Bronchial epithelial cell (primary cell): ENCODE measurements at places on chromosomes 16 and 17. TPM values are rescaled to one million over a fixed set of nuclear protein-coding genes. Genes with fewer than 3 reads are reported as not detected.

- DNase-seq = no peak
These were observed 1.5 kb downstream of the LIMD2 start for GRCh38 chr17:63698381-63698885.

Gene TOP2A
- total RNA-seq = 0.79 and 2.0 TPM in 2 replicates

Gene HSD3B7
- 5.1 and 8.2 TPM in 2 replicates for total RNA-seq

- peak; percentile 83 for DNase-seq
These were observed 66.4 kb downstream of the SCNN1B start for GRCh38 chr16:23368469-23368868.

- DNase-seq = no peak
These were observed 154.1 kb upstream of the SOX9 start for GRCh38 chr17:71966459-71967313.

DNA sequence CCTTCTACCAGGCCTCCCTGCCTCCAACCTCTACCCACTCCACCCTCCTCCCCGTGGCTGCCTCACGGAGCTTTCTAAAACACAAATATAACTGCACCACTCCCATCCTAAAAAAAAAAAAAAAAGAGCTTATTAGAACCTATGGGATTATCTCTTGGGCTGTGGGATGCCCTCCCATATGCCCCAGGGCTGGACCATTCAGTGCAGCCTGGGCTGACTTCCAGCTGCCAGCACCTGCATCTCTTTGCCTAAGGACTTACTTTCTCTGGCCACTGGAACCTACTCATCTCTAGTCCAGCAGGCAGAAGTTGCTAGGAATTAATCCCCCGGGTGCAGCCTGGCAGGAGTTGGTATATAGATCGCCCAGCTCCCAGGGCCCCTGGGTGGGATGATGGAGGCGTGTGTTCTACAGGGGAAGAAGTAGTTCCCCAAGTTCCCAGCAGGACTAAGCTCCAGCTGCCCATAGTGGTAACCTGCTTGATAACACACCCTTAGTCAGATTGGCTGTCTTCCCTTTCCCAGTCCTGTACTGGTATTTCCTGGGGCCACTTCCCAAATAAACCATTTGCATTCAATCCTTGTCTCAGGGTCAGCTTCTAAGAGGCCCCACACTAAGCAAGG, 10.3 kb downstream of the MPP3 start:
- DNase-seq = no peak

GRCh38 chr16:79151-80054, 1.4 kb downstream of the MPG start:
- no peak for DNase-seq

DNA sequence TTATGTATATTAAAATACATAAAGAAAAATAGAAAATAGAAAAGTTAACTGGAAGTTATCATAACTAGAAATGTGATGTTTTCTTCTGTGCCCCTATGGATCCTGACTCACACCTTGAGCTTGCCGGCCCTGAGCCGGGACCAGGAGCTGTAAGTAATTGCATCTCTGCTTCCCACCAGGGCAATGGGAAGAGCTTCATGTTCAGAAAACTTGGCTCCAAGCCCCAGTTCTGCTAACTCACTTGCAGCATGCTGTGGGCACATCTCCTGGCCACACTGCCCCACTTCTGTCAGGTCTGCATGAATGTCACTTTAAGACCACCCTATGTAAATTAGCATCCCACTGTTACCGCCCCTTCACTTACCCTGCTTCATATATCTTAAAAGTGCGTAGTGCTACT, 37.2 kb downstream of the GNAO1 start:
- no peak for DNase-seq

Gene FBXO39
- 0.13 TPM in 1 of 2 replicates, not detected in the other for total RNA-seq

Gene MYL11
- not detected in 2 replicates for total RNA-seq

GRCh38 chr16:1169285-1170075, 16.6 kb downstream of the CACNA1H start:
- no peak for DNase-seq

DNA sequence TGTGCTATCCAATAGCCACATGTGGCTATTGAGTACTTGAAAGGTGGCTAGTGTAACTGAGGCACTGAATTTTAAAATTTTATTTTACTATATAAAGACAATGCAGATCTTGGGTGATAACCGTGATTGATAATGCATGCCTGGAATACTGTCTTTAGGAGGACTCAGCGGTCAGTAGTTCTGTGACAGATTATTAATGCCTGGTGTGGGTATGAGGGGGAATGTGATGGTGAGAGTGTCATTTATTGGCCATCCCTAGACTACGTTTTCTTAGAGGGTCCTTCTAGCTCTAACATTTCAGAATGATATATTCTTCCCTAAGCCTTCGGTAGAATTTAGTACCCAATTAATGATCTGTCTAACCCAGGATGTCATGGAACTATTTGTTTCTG, 157.6 kb downstream of the CPPED1 start:
- no peak for DNase-seq

- peak; percentile 92 for DNase-seq
These were observed 254.6 kb downstream of the HS3ST3A1 start for GRCh38 chr17:13346996-13347762.

Gene KRTAP17-1
- not detected in 2 replicates for total RNA-seq

- DNase-seq = no peak
These were observed 49.1 kb downstream of the PHLPP2 start for GRCh38 chr16:71675380-71675779.

GRCh38 chr17:82710499-82711232, 5.8 kb upstream of the FN3KRP start:
- DNase-seq = no peak

Gene TBX21
- not detected in 2 replicates for total RNA-seq

Gene RAMP2
- total RNA-seq = not detected in 2 replicates

Gene BRIP1
- 1.1 and 2.3 TPM in 2 replicates for total RNA-seq

Gene PLXDC1
- total RNA-seq = under 0.01 TPM in 2 replicates

DNA sequence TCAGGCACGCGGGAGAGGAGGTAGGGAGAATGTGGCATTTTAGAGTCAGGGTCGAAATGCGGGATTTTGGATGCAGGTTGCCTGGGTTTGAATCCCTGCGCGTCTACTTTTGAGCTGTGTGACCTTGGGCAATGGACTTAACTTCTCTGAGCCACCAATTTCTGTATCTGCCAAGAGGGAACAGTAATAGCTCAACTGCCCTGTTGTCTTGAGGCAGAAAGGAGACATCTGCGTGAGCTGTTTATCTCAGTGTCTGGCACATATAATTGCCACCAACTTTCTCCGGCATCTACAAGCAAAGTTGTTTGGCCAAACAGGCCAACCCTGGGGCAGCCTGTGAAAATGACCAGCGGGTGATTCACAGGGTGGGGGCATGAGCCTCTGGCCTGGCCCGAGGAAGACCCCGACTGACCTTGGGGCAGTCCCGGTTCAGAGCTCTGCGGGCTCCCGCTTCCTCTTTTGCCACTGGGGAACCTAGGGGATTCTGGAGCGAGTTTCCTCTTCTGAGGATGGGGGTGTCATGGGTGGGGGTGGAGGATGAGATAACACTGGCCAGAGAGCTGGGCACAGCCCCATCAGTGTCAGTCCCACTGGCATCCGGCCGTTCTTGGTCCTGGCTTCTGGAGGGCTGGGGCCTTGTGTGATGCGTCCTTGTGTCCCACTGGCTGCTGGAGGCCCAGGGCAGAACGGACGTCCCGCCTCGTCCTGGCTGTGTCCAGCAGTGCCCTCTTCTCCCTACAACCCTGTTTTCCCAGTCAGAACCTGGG, 1.3 kb downstream of the SNN start:
- no peak for DNase-seq

- DNase-seq = no peak
These were observed 41.4 kb upstream of the BHLHA9 start for GRCh38 chr17:1228781-1229348.

DNA sequence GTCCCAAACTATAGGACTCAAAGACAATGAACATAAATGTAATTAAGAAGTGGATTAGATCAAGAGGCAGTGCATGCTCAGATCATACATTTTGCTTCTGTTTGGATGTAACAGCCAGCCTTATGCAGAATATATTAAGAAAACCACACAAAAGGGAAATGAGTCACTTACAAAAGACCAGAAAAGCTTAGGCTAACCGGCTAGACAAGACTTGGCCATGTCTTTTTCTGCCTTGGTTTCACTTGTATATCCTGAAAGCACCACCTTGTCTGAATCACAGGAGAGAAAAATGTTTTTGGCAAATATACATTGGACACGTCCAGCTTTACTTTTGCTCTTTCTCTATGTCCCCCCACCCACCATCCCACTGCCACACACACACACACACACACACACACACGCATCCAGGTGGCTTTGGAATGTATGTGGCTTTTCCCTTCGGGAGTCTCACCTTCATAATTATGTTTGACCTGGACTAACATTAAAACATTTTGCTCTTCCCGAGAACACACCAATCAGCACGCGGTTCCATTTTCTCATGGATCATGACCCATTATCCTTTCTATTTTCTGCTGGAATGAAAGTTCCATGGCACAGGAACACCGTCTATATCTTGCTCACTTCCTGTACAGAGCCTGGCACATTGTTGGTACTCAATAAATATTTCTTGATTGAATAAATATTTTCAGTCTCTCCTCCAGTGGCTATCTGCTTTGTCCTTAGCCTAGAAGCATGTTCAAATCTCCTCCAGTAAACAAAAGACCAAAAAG, 64.6 kb downstream of the CDK5R1 start:
- peak; percentile 96 for DNase-seq

GRCh38 chr16:77748421-77749005, 26.2 kb downstream of the NUDT7 start:
- no peak for DNase-seq

DNA sequence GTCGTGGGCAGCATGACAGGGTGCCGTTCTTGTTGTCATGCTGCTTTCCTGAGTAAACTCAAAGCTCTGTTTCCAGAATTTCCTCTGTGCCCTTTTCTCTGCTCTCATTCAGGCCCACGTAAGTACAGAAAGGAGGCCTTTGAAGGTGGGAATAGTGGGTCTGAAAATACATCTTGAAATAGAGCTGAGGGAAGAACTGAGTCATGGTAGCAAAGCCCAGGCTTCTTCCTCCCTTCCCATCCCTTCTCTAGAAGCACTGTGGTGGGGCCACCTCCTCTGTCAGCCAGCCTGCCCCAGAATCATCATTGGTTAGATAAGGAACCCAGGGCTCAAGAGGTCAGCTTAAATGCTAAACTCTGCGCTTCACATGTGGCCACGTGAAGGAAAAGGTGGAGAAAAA, 9.4 kb downstream of the CTRL start:
- no peak for DNase-seq

GRCh38 chr17:80921741-80922579, 69.7 kb upstream of the CHMP6 start:
- no peak for DNase-seq

GRCh38 chr17:8382880-8383142, 182 bp downstream of the RPL26 start:
- no peak for DNase-seq

GRCh38 chr16:87121816-87122215, 195.4 kb downstream of the C16orf95 start:
- no peak for DNase-seq

DNA sequence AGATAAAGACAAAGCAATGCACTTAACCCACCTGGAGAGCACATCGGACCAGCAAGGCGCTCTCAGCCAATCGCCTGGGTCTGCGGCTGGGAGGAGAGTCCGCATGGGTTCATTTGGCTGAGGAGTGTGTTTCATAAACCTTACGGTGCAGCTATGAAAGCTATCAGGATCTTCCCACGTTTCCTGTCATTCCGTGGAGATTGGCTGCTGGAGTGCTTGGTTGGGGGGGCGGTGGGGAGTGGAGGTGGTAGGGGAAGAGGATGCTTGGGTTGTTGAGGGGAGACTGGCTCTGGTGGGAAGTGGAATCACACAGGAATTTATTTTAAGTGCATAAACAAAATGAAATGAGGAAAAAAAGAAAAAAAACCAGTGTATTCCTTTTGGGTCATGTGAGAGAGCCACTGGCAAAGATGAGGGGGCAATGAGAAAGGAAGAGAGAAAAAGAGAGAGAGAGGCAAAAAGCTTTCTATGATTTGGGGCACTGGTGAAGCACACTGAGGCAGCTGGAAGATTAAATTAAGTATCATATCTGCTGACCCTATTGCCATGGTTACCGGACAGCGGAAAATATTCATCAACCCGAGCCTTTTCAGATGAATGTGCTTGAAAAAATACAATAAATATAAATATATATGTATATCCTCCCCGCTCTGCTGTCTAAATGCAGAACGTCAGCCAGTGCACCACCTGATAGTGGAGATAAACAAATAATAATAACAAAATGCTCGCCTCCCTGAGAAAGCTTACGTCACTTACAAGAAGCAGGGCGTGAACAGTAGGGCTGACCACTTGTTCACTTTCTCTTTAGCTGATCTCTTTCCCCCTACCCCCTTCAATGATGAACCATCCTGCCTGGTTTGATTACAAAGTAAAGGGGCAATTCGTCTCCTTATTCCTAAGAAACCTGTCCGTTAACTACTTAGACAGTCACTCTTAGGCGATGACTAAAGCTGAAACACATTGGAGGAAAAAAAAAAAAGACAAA, 457.0 kb upstream of the ZFHX3 start:
- no peak for DNase-seq

Gene RNF40
- total RNA-seq = 38.7 and 44.5 TPM in 2 replicates

DNA sequence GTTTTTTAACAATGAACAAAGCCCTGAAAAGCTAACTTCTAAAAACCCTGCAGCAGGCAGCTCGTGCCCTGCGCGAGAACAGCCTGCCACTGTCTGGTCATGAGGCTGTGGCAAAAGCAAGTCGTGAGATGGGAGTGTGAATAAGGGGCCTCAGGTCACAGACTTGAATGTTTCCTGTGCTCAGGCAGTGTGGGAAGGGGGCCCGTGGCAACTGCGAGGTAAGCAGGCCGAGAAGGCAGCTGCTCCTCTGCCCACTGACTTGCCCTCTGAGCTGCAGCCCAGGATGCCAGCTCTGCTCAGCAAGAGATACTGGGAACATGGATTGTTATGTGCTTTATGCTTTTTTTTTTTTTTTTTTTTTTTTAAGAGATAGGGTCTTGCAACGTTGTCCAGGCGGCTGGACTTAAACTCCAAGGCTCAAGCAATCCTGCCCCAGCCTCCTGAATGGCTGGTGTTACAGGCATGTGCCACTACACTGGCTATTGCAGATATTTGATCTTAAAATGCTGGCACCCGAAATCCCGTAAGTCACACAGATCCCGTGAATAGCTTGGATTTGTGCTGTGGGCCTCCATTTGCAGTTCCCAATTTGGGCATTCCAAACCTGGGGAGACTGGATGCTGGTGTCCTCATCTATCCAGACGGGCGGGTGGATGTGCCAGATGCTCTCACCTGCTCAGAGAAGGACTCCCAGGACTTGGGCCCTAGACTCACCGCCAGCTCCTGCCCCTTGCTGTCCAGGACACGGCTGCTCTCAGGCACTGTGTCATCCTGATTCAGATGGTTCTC, 44.0 kb downstream of the UBN1 start:
- no peak for DNase-seq
